NCI-H1436 treated with DMSO at 0.1 percent for 48 hours (cell line): ENCODE measurements at places on chromosomes 5 and 9.
A peak's percentile ranks its signal among the peaks of the same experiment; 100 is the strongest.

GRCh38 chr9:69877852-69878514, 57.4 kb downstream of the CFAP95 start:
- no peak for DNase-seq

- no peak for DNase-seq
Observed at GRCh38 chr5:146520731-146521130, 4.7 kb upstream of the GPR151 start.

- peak; percentile 24 for DNase-seq
Observed at GRCh38 chr9:128947527-128948301, at the start of the genes DOLK and NUP188. Gene DOLK, minus strand, starts transcription at chr9:128947603. Its CDS starts 300 bp downstream, at chr9:128947303. Gene NUP188, plus strand, starts transcription at chr9:128947699. Its CDS starts 21 bp downstream, at chr9:128947720.

GRCh38 chr5:9196403-9197227, 349.3 kb downstream of the SEMA5A start:
- no peak for DNase-seq

GRCh38 chr5:36575361-36575781, 31.0 kb upstream of the SLC1A3 start:
- no peak for DNase-seq

DNA sequence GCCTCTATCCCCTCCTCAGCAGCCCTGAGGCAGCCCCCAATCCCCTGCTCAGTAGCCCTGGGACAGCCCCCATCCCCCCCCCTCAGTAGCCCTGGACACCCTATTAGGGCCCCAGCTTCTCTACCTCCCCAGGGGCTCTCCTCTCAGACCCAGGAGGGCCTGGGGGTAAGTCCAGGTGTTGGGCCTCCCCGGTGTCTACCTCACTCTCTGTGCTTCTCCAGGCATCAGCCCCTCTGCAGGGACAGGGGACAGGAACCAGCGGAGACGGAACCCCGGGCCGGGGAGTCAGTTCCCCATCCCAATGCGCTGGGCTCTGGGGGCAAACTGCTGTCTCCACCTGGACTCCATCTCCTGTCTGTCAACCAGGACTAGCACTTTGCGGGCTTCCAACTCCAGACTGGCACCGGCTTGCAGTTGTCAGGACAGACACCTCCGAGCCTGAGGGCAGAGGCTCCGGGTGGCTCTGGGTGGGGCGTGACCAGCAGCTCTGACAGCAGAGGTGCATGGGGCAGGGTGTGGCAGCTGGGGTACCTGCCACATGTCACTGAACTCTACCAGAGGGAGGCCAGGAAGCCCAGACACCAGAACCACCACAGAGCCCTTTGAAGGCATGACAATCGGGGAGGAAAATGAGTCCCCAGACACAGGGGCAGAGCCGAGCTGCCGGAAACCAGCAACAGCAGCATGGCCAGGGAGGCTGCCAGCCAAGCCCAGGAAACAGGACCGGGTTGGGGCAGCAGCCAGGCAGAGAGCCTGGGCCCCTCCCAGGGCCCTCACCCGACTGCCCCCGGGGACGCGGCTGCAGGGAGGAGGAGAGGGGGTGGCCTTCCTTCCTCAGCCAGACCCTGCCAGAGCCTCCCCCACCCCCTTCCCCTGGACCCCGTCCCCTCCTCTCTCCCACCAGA, 17.7 kb upstream of the UBAC1 start:
- DNase-seq = no peak

GRCh38 chr9:3337515-3338225, 188.1 kb downstream of the RFX3 start:
- no peak for DNase-seq

DNA sequence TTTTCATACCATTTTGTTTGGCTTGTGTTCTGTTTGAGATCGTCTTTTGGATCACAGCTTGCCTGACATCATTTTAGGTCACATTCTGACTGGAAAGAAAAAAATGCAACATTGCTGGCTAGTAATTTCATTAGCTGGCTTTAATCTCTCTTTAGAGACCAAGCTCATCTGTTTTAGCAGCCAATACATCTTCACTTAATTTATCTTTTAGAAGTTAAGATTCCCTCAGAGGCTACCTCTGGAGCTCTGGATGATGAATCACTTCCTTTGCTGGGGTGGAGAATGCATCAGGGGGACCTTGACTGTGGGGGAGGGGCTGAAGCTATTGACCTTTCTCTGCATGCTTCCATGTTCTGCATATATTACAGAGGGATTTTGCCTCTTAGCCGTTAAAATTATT, 181.5 kb upstream of the OTULINL start:
- DNase-seq = no peak

GRCh38 chr9:97638666-97639065, 5.0 kb downstream of the NCBP1 start:
- no peak for DNase-seq
